ENCODE measurements at places on chromosomes 5 and 9.
A peak's percentile ranks its signal among the peaks of the same experiment; 100 is the strongest.

GRCh38 chr9:71769175-71770161 is 1.2 kb upstream of the CEMIP2 start:
- peak; percentile 67 for DNase-seq

GRCh38 chr5:9316733-9317132 is 229.1 kb downstream of the SEMA5A start:
- DNase-seq = no peak

- DNase-seq = no peak
Observed at GRCh38 chr5:133873449-133873848, 95.0 kb downstream of the C5orf15 start.

DNA sequence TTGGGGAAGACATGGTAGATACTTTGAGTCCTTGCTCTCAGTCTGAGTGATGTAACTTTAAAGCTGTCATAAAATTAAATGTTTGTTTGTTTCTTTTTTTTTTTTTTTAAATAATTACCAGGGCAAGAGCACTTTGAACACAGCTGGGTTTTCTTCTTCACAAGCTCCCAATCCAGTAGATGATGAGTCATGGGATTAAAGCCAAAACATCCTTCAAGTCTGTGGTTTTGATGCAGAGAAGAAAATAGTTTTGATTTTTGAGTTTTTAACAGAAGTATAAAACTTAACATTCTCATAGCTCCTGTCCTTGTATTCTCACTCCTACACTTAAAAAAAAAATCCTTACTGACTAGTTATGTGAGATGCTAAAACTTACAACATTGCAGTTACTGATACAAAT is 34.8 kb upstream of the IL31RA start:
- no peak for DNase-seq

DNA sequence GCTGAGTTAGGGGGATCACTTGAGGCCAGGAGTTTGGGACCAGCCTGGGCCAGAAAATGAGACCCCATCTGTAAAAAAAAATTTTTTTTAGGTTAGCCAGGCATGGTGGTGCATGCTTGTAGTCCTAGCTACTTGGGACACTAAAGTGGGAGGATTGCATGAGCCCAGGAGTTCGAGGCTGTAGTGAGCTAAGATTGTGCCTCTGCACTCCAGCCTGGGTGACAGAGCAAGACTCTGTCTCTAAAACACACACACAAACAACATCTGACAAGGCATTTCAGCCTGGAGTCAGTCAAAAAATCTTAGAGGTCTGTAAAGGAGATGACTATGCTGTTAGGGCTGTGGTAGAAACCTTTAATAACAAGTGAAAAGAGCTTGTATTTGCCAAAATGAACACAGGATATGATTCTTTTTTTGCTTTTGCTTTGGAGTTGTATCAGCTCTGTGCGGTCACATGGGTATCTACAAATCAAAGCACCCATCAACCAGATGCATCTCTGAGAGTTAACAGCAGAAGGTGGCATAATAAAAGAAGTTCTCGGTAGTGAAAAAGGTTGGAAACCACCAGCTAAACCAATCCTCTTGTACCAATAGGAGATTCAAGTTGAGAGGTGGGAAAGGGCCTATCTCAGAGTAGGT is 3.6 kb upstream of the PSMD5 start:
- no peak for DNase-seq

DNA sequence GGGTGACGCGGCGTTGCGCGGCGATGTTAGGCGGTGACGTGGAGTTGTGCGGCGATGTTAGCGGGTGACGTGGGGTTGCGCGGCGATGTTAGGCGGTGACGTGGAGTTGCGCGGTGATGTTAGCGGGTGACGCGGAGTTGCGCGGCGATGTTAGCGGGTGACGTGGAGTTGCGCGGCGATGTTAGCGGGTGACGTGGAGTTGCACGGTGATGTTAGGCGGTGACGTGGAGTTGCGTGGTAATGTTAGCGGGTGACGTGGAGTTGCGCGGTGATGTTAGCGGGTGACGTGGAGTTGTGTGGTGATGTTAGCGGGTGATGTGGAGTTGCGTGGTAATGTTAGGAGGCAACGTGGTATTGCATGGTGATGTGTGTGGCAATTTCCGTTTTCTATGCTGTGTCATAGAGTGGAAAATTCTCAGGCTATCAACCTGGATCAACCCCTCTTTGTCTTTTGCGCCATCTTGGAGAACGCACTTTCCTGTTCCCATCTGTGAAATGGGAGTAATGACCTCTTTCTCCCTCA is 76.0 kb downstream of the ANKRD33B start:
- no peak for DNase-seq

DNA sequence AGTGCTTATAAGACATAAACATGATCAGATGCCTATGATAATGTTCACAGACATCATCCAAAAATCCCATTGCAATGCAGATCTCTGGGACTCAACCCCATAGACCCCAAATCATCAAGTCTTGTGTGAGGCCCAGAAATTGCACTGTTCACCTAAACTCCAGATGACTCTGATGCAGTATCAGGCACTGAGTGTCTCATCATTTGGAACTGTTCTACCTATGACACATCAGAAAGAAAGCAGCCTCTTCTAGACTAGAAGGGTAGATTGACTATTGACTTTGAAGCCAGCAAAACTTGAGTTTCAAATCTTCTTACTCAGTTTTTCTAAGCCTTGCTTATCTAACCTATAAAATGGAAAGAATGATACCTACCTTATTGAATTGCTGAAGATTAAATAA is 58.7 kb upstream of the PAPPA start:
- no peak for DNase-seq

DNA sequence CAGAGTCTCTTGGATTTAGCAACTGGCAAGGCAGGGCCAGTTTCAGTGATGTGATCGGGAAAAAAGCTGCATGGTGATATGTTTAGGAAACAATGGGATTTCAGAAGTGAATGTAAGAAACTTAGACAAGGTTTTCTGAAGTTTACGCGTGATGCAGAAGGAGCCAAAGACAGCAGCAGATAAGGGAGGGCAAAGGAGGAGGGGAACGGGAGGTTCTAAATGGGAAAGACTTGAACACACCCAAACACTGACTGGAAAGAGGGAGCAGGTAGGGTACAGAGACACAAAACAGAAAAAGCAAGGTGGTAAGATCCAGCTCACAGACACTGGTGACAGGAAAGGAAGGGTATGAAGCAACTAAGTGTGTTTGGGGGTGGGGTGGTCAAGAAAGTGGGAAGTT is 115.4 kb downstream of the EPB41L4A start:
- DNase-seq = no peak

GRCh38 chr5:138180183-138180782 is 1.4 kb downstream of the KIF20A start:
- no peak for DNase-seq

GRCh38 chr5:140553657-140554056 is 3.6 kb downstream of the SRA1 start:
- DNase-seq = no peak
